ENCODE measurements at places on chromosomes 12 and 14.
A peak's percentile ranks its signal among the peaks of the same experiment; 100 is the strongest.

DNA sequence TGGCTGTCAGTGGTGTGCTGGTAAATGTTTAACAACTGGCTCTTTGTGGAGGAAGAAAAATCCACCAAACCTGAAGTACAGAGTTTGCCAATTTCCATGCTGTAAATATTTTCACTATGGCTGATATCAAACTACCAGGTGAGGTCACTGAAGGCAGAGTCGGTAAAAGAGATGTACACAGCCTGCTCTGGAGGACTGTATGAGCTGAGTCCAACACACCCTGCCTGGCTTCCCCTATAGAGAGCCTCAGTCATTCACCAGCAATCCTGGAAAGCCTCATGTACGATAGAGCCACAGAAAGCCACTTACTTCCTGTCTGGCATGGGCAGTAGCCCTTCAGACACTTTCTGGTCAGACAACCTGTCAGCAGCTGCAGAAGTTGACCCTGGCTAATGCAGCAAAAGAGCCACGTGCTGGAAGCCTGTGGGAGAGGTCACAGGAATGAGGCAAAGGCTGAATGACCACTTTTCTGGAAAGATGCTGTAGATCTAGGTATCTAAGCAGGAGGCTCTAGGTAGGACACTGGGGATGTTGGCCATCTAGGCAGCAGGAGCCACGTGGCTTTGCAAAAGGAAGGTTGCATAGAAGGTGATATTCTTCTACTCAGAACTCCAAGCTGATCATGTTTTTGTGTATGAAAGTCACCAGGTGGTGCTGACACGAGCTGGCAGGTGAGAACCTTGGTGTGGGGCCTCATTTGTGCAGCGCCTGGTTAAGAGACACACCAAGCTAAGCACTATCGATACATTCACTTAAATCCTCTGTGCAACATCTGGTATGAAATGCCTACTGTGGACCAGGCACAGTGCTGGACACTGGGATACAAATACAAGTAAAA is 553.9 kb downstream of the VRK1 start:
- DNase-seq: no peak

GRCh38 chr14:22973217-22974032 is 8.9 kb downstream of the AJUBA start:
- peak; percentile 16 for DNase-seq

DNA sequence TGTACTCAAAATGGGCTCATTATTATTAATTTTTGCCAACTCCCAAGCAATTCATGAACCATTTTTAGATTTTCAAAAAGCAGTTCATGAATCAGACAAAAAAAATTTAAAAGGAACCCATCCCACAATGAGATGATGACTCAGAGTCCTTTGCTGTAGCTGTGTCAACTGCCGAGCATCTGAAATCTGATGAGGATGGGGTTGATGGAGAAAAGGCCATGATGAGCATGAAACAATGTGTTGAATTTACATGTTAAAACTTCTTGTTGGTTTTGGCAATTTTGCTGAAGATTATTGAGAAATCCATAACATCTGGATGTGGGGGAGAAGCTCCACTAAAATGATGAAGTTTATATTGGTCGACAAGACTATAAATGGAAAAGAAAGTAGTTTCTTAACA is 378.0 kb downstream of the FOXG1 start:
- DNase-seq: no peak

GRCh38 chr12:66500091-66500490 is 178.8 kb downstream of the GRIP1 start:
- DNase-seq: no peak

DNA sequence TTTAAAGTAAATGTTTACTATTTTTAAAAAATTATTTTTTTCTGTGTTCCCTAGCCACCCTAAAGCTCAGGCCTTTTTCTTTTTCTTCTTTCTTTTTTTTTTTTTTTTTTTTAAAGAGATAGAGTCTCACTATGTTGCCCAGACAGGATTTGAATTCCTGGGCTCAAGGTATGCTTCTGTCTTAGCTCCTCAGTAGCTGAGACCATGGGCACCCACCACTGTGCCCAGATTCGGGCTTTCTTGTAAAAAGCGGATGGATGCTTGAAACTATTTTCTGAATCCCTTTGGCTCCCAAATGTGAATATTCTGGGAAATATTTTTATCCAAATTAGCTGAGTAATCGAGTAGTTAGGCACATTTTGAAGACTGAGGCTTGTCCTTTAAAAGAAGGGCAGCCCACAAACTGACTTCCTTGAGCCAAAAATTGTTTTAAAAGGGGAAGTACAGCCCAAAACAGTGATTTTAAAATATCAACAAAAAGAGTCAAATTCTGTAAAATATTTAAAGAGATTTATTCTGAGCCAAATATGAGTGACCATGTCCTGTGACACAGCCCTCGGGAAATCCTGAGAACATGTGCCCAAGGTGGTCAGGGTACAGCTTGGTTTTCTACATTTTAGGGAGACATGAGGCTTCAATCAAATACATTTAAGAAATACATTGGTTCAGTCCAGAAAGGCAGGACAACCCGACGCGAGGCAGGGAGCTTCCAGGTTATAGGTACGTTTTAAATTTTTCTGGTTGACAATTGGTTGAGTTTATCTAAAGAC is 28.8 kb upstream of the HIGD1C start:
- DNase-seq: no peak

- DNase-seq: no peak
Observed at GRCh38 chr14:37824939-37825712, 229.7 kb downstream of the TTC6 start.

DNA sequence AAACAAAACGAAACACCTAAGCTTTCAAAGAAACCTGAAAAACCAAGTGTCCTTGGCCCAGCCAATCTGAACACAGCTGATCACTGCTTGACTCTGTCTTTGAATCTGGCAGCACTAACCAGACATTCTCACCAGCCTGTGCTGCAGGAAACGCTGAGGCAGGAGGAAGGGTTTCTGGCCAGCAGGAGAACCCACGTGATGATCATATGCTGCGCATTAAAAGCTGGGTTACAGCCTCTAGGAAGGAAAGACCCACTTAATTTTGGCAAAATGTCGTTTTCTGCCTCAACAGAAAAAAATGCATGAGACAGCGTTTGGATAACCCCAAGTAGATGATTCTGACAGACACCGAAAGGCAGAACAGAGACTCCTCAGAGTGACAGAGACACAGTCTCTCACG is 9.8 kb downstream of the APPL2 start:
- DNase-seq: no peak

DNA sequence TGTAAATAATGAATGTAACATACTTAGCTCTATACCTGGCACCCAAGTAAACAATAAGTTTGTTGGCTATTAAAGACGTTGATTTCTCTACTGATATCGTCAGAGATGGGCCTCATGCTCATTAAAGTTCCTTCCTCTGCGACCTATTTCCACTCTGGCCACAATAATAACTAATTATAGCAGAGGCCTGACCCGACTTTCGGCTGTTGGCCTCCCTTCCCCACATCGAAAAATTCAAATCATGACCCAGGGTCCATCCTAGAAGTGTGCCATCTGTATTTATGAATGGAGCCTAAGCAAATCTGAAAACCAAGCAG is 321 bp upstream of the USP30 start:
- no peak for DNase-seq

All from NCI-H345 (cell line).